ENCODE measurements at places on chromosomes 3 and 15. TPM values are rescaled to one million over a fixed set of nuclear protein-coding genes. Genes with fewer than 3 reads are reported as not detected.

SLC2A2 gene
- total RNA-seq, result 123 TPM

ZPLD1 gene
- 0.12 TPM for total RNA-seq

AGBL1 gene
- not detected for total RNA-seq

CLSTN2 gene
- total RNA-seq, result 27.0 TPM

MCF2L2 gene
- 0.40 TPM for total RNA-seq

TM2D3 gene
- 46.6 TPM for total RNA-seq

NEK10 gene
- 2.0 TPM for total RNA-seq

GPR15 gene
- total RNA-seq, result not detected

C3orf20 gene
- total RNA-seq, result 0.07 TPM

Data from hepatocyte (in vitro differentiated cells).